ENCODE measurements at places on chromosomes 1 and 21. TPM values are rescaled to one million over a fixed set of nuclear protein-coding genes. Genes with fewer than 3 reads are reported as not detected.

The AMY1A gene
- polyA plus RNA-seq: not detected

DNA sequence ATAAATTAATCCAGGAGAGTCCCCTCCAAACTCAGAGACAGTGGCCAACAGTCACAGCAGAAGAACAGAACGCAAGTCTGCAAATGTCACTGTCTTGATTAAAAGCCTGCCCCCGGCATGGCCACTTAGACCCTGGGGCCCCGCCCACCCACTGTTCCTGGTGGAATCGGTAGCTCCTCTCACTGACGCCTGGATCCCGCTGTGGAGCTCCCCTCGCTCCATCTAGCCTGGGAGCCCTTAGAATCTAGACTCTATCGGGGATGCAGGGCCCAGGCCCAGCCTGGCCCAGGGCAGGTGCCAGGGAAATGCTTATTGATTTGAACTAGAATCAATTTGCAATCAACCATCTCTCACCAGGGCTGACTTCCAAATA, 21.4 kb upstream of the PLEKHG5 start:
- no peak for DNase-seq
- peak overlapping the region; percentile 93 for H3K27ac ChIP-seq
- H3K27me3 ChIP-seq: no peaks in the 10 kb centered on the region
- no peaks in the 10 kb centered on the region for H3K36me3 ChIP-seq

The DDX20 gene
- polyA plus RNA-seq: 5.3 TPM

DNA sequence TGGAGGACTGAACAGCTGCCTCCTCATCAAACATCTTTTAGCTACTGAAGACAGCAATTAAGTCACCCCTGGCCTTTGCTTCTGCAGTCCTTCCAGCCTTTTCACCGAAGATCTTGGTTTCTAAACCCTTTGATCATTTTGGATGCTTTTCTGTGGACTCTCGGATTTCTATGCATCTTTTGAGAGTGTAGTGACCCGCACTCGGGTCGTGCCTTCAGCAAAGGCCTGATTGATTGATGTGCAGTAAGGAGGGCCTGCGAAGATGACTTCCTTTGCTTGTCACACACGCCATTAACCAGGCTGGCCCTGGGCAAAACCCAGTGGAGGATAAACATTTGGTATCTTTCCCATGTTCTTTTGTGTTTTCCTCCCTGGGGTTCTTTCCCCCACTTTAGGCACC, 157.5 kb upstream of the CD34 start:
- H3K4me3 ChIP-seq: no peak overlapping the region
- H3K27me3 ChIP-seq: no peaks in the 10 kb centered on the region
- peaks cover 26% of the 10 kb centered on the region for H3K36me3 ChIP-seq
- no peaks in the 10 kb centered on the region for H3K4me1 ChIP-seq

The DYNLT5 gene
- polyA plus RNA-seq: not detected

DNA sequence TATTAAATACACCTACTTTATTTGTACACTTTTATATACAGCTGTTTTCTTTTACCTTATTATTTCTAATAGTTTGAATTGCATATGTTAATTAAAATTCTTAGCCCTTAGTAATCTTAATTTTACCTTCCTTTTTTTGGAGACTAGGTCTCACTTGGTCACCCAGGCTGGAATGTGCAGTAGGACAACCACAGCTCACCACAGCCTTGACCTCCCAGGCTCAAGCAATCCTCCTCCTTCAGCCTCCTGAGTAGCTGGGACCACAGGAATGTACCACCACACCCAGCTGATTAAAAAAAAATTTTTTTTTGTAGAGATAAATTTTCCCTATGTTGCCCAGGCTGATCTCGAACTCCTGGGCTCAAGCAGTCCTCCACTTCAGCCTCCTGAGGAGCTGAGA, 15.0 kb upstream of the SDC3 start:
- no peak for DNase-seq
- H3K36me3 ChIP-seq: no peaks in the 10 kb centered on the region
- no peak overlapping the region for H3K27ac ChIP-seq

The OR2T2 gene
- not detected for polyA plus RNA-seq

DNA sequence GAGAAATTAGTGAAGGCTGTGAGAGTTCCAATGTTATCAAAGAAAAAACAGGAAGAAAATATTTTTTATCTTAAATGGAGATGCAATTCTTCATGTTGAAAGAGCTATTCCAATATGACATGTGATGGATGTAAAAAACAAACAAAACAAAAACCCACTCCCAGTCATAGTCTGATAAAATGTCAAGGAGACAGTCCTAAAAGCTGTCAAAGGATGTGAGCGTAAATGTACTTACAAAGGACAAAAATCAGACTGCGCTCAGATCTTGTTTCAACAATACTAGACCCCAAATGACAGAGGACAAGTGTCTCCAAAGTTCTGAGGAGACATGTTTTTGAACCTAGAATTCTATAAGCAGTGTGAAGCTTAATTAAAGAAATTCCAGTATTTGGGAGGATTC, 265.8 kb downstream of the PLPP3 start:
- DNase-seq: no peak
- no peaks in the 10 kb centered on the region for H3K27me3 ChIP-seq

The ARMH1 gene
- polyA plus RNA-seq: 6.6 TPM

GRCh38 chr21:29175408-29176134, 45.1 kb downstream of the MAP3K7CL start:
- no peak for DNase-seq
- H3K27ac ChIP-seq: peak overlapping the region; percentile 72
- H3K36me3 ChIP-seq: no peaks in the 10 kb centered on the region
- peaks cover 14% of the 10 kb centered on the region for H3K4me1 ChIP-seq
- no peaks in the 10 kb centered on the region for H3K27me3 ChIP-seq

DNA sequence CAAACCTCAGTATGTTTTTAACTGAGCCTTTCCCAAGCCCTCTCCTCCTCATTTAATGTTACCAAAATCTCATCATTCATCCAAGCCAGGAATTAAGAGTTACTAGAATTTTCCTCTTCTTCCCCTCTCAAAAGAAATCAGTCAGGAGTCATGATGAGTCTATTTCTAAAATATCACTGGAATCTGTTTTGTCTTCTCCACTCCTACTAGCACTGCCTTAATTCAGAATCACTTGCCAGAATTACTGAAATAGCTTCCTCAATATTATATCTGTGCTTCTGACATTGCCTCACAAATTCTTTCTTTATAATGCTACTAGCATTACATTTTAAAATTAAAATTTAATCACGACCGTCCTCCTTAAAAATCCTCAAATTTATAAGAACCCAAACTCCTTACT, 106.1 kb downstream of the PTGER3 start:
- H3K27ac ChIP-seq: no peak overlapping the region
- no peak for DNase-seq
- no peak overlapping the region for H3K4me3 ChIP-seq
- no peaks in the 10 kb centered on the region for H3K27me3 ChIP-seq
- no peaks in the 10 kb centered on the region for H3K4me1 ChIP-seq

GRCh38 chr1:12717301-12717838, 1.5 kb downstream of the AADACL3 start:
- no peak overlapping the region for H3K27ac ChIP-seq
- no peaks in the 10 kb centered on the region for H3K36me3 ChIP-seq
- DNase-seq: no peak
- no peaks in the 10 kb centered on the region for H3K27me3 ChIP-seq

DNA sequence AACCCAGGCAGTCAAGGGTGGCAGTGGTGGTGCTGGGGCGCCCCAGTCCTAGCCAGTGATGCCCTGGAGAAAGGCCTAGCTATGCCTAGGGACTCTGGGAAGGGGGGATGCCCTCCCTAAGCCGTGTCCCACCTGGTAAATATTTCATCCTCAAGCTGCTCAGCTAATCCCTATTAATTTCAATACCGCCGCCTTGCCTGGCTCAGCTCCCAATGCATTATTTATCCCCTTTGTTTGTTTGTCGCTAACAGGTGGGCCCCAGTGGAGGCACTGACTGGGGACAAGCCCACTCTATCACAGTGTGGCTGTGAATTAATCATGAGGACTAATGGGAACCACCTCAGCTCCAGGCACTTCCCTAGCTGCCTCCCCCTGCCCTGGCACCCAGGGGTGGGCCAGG, 22.5 kb downstream of the DMAP1 start:
- no peak overlapping the region for H3K27ac ChIP-seq
- H3K36me3 ChIP-seq: no peaks in the 10 kb centered on the region
- no peak for DNase-seq
- no peaks in the 10 kb centered on the region for H3K27me3 ChIP-seq
- peaks cover 14% of the 10 kb centered on the region for H3K4me1 ChIP-seq

The FMOD gene
- not detected for polyA plus RNA-seq

DNA sequence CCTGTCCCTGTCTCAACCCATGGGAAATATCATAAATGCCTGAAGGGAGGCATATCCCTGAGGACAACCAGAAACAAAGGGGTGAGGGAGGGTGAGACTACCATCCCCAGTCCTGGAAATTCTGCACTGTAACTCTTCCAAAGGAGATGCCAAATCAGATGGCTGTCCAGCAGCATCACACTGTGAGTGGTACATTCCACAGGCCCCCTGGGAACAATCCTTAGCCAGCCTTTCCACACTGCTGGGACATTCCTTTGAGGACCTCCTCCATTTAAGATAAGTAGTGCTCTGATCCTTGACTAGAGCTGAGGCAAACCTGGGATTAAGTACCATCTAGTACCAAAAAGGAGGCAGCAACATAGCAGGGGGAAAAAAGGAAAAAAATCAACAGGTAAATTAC, 10.7 kb downstream of the IVL start:
- H3K27ac ChIP-seq: no peak overlapping the region
- H3K27me3 ChIP-seq: no peaks in the 10 kb centered on the region
- H3K4me1 ChIP-seq: no peaks in the 10 kb centered on the region
- no peaks in the 10 kb centered on the region for H3K36me3 ChIP-seq

The LRRC3 gene
- 2.3 TPM for polyA plus RNA-seq

DNA sequence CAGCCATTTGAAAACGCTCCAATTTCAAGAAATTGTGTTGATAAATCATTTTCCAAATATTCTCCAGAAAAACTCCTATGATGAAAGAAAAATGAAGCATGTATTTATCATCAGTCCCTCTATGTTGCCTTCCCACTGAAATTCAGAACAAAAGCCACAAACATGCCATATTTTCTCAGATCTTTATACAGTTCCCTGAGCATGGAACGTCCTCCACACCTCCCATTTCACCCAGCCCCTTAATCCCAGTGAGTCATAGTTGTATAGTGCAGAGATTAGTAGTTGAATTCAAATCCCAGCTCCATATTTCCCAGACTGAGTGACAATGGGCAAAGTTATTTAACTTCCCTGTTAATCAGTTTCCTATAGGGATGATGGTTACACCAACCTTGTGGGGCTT, 20.6 kb upstream of the NPL start:
- H3K36me3 ChIP-seq: no peaks in the 10 kb centered on the region
- H3K27me3 ChIP-seq: no peaks in the 10 kb centered on the region
- no peak overlapping the region for H3K27ac ChIP-seq
- DNase-seq: no peak

The DONSON gene
- polyA plus RNA-seq: 20.6 TPM

DNA sequence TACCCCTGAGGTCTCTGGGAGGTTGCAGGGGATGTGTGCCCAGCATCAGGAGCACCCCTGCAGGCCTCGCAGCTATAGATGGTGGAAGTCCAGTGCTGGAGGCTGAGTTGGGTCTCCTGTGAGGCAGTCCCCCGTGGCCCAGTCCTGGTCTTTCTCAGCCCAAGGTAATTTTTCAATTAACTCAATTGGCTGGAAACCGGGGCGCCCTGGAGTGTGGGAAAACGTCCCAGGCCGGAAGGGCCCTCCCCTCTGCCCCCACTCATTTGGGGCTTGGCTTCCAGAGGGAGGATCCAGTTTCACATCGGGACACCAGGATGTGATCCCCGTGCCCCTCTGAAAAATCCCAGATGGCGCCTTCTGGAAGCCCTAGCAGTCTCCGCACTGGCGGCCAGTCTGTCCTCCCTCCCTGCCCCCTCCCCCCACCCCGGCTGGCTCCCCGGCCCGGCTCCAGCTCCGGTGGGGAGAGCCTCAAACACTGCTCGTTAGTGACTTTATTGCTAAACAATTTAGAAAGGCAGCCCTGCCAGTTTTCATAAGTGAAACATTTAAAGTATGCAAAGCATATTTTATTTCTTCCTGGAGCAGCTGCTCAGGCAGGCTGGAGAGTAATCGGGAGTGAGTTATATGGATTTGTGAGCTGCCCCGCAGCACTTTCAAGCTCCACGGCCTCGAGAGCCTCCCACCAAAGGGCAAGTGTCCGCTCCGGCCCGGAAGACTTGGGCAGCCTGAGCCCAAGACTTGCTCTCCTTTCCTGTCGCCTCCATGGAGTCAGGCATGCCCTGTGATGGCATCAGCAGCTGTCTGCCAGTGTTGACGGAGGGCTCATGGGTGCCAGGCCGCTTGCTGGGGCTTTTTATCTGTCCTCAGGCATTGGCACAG, 208.2 kb upstream of the TMEM51 start:
- peak overlapping the region; percentile 56 for H3K4me3 ChIP-seq
- H3K4me1 ChIP-seq: peaks cover 53% of the 10 kb centered on the region
- H3K27ac ChIP-seq: peak overlapping the region; percentile 96
- H3K27me3 ChIP-seq: no peaks in the 10 kb centered on the region

DNA sequence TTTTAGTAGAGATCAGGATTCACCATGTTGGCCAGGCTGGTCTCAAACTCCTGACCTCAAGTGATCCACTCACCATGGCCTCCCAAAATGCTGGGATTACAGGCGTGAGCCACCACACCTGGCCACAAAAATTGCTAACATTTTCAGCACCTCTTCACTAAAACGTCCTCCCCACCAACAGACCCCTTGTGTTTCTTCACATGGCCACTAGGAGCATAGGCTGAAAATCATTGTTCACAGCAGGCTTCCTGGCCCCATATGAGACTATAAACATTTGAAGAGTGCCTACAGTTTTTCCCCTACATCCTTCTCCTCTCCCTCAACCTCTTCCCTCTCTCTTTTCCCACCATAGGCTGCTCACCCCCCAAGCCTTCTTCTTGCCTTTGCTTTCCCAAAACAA, 28.0 kb upstream of the SFPQ start:
- H3K27me3 ChIP-seq: no peaks in the 10 kb centered on the region
- no peak overlapping the region for H3K27ac ChIP-seq
- peak; percentile 62 for DNase-seq
- H3K4me1 ChIP-seq: no peaks in the 10 kb centered on the region

The NMNAT1 gene
- 7.0 TPM for polyA plus RNA-seq

The SPRR2F gene
- polyA plus RNA-seq: not detected

- H3K36me3 ChIP-seq: peaks cover 36% of the 10 kb centered on the region
- no peak overlapping the region for H3K4me3 ChIP-seq
- no peak overlapping the region for H3K27ac ChIP-seq
- peak; percentile 28 for DNase-seq
- H3K27me3 ChIP-seq: no peaks in the 10 kb centered on the region
These were observed 84.6 kb downstream of the VPS13D start for GRCh38 chr1:12314333-12314903.

DNA sequence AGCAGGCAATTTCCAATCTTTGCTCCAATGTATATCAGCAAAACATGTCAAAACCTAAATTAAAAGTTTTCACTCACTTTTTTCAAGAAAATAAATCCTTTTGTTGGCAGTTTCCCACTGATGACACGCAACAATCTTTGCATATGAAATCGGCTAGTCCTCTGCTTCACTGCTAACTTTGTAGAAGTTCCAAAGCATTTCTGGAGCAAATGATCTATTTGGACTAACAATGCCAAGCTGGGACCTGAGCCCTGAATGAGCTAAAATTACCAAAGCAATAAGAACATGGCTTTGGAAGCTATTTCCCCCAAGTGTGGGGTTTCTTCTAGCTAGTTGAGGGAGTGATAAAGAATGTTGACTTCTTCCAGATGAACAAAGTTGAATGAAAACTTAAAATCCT, 5.1 kb downstream of the BEND5 start:
- DNase-seq: no peak
- H3K27ac ChIP-seq: no peak overlapping the region
- peaks cover 32% of the 10 kb centered on the region for H3K36me3 ChIP-seq
- H3K27me3 ChIP-seq: no peaks in the 10 kb centered on the region
- 0 out of 2 replicates have a peak, but pooled peaks cover 4% of the 10 kb centered on the region for H3K4me1 ChIP-seq

Data from SK-N-SH (cell line).